A172 (cell line): ENCODE measurements at places on chromosomes 11 and 22. TPM values are rescaled to one million over a fixed set of nuclear protein-coding genes. Genes with fewer than 3 reads are reported as not detected.
A peak's percentile ranks its signal among the peaks of the same experiment; 100 is the strongest.

Gene SERHL2
- not detected in 2 replicates for total RNA-seq

Gene SOX10
- not detected in 2 replicates for total RNA-seq

Gene IFITM10
- total RNA-seq = 2.9 and 3.0 TPM in 2 replicates

Gene CNTF
- 0.07 and 0.41 TPM in 2 replicates for total RNA-seq

Gene FERMT3
- 15.1 and 18.7 TPM in 2 replicates for total RNA-seq

Gene UBQLNL
- total RNA-seq = not detected in 2 replicates

Gene ANO3
- total RNA-seq = 1.5 and 1.7 TPM in 2 replicates

Gene PRR33
- not detected in 2 replicates for total RNA-seq

Gene OR2AT4
- total RNA-seq = 0.02 TPM in 1 of 2 replicates, not detected in the other

Gene PATE4
- not detected in 2 replicates for total RNA-seq

Gene THAP7
- 46.9 and 49.0 TPM in 2 replicates for total RNA-seq

Gene PKP3
- 39.8 and 44.0 TPM in 2 replicates for total RNA-seq

Gene MYO18B
- 0.05 TPM in 1 of 2 replicates, not detected in the other for total RNA-seq

DNA sequence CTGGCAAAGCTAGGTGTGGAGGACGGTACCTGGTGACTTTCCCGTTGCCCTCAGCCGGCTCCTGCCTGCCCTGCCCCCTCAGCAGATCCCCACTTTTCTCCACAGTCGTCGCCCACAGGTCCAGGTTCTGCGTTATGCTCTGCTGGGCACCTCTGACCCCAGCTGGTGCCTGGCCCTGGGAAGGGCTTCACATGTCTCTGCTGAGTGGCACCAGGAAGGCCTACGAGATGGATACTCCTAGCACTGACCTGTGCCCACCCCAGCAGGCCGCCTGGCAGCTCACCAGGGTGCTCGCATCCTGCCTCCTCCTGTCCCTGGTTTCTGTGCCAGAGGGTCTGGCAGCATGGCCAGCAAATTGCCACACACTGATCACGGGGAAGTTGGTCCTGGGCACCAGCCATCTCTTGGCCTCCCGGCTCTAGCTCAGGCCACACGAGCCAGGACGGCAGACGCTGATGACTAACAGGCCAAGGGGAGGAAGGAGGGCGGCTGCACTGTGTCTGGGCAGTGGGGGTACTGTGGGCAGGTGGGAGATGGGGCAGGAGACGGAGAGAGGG lies 13.8 kb downstream of the CARS1 start:
- peak; percentile 52 for DNase-seq

DNA sequence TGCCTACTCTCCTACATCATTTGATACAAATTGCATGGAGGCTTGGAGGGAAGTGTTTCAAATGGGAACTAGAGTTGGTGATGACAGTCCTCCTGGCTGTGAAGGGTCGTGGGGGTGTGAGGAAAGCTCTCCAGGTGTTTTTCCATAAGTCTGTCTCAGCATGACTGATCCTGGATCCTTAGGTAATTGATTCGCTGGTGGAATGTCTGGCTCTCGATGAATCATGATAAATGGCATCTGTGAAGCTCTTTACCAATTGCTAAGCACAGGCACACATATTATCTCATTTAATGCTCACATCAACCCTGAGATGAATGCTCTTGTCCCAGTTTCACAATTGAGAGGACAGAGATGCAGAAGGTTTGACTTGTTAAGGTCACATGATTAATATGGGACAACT lies 107.5 kb downstream of the PKNOX2 start:
- DNase-seq = no peak

- DNase-seq = no peak
Observed at GRCh38 chr11:16280256-16280682, 76.1 kb downstream of the SOX6 start.

DNA sequence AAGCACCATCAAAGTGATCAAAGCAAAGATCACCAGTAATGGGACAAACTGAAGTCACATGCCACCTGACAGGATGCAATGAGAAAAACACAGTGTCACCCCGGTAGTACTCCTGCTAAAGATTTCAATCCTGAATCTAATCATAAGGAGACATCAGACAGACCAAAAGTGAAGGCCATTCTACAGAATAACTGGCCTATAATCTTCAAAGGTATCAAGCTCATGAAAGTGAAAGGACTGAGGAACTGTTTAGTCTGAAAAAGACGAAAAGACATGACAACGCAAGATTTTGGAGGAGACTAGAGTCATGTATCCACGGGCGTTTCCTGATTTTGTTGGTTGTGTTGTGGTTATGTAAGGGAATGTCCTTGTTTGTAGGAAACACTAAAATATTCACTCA lies 42.4 kb upstream of the TSKU start:
- DNase-seq = no peak

- DNase-seq = no peak
Observed at GRCh38 chr11:76596652-76597051, 73.9 kb downstream of the LRRC32 start.

GRCh38 chr22:36221799-36222751 lies 17.3 kb downstream of the APOL2 start:
- peak; percentile 23 for DNase-seq

DNA sequence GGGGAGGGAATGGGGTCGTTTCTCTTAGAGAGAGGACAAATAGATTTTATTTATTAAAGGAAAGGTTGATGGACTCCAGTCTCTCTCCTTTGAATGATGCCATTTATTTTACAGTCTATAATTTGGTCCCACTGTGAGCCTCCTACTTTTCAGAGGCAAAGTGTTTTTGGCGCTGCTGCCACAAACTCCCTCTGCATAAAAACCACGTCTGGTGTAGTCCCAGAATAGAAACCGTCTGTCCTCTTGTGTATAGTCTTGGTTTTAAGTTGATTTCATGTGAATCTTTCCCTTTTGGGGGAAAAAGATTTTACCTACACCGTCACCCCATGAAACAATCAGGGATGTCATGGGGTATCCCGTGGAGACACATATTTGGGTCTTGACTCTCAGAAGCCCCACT lies 143.6 kb upstream of the SEZ6L start:
- no peak for DNase-seq

DNA sequence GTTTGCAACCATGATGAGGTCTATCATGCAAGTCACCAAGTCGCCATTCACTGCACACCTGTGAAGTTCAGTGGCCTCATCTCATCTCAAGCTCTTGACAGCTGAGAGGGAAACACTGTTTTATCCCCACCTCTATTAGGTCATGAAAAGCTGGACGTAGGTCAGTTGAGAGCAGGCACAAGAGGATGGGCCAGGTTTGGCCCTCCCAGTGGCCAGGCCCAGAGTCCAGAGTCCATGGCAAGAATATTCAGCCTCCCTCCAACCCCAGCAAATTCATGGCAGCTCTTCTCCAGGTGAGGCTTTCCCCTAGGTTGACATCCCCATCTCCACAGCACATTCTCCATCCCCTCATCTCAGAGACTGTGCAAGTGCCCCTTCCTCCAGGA lies 22.0 kb upstream of the ISX start:
- DNase-seq = no peak

DNA sequence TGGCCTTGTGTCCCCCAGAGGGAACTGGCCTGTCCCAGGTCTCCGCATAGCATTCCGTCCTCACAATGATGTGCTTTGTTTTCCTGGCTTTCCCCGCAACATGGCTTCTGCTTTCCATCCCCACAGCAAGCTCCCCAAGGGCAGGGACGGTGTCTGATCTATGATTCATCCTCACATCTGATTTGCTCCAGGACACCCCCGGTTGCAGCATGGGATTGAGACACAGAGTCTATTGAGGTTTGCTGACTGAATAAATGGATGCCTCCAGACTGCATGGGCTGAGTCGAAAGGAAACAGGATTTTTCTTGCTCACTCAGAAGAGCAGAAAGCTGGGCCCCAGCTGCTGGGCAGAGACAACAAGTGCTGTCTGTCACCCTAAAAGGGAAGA lies 40.2 kb downstream of the LMO1 start:
- DNase-seq = no peak

GRCh38 chr11:12930850-12931249 lies 78.3 kb upstream of the RASSF10 start:
- DNase-seq = no peak

DNA sequence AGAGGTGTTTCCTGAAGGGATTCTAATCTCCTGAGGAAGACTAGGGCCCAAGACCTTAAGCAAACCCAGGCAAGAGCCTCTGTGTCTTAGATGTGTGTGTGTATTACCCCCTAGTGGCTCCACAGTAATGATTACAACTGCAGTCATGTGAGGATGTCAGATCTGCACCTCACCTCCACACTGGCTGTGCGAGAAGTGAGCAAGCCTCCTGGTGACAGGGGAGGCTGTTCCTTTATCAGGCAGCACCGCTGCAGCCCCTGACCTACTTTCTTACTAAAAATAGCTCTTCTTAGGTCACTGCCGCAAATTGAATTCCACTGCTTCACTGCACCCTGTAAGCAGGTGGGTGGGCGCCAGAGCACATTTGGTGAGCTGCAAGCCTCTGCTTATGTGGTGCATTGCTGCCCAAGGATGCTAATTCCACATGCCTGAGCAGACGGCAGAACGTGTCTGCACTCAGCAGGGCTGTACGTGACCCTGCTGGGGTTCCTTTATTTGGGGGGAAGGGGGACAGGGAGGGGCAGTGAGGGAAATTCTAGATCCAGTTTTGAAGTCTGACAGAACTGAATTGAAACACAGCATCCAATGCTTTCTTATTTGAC lies 112.4 kb downstream of the KCNC1 start:
- DNase-seq = peak; percentile 11

GRCh38 chr22:42837556-42837955 lies 19.5 kb downstream of the ARFGAP3 start:
- DNase-seq = no peak

- DNase-seq = peak; percentile 44
Observed at GRCh38 chr11:108873310-108873709, 208.4 kb downstream of the DDX10 start.

GRCh38 chr11:41400124-41400523 lies 59.3 kb downstream of the LRRC4C start:
- no peak for DNase-seq

DNA sequence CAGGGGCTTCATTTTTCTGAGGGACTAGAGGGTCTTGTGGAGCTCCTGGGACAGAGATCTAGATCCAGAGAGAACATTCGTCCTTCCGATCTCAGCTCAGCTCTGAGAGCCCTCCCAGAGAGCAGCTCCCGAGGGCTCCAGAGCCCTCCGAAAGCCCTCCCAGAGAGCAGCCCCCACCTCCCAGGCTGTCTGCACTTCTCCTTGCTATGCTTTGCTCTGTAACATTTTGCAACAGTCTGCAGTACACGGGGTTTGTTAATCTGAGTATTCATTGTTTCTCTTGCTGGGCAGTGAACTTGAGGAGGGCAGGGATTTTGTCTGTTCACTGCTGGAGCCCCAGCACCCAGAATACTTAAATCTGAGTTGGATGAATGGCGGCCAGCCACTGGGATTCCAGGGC lies 2.6 kb downstream of the GGA1 start:
- DNase-seq = no peak

DNA sequence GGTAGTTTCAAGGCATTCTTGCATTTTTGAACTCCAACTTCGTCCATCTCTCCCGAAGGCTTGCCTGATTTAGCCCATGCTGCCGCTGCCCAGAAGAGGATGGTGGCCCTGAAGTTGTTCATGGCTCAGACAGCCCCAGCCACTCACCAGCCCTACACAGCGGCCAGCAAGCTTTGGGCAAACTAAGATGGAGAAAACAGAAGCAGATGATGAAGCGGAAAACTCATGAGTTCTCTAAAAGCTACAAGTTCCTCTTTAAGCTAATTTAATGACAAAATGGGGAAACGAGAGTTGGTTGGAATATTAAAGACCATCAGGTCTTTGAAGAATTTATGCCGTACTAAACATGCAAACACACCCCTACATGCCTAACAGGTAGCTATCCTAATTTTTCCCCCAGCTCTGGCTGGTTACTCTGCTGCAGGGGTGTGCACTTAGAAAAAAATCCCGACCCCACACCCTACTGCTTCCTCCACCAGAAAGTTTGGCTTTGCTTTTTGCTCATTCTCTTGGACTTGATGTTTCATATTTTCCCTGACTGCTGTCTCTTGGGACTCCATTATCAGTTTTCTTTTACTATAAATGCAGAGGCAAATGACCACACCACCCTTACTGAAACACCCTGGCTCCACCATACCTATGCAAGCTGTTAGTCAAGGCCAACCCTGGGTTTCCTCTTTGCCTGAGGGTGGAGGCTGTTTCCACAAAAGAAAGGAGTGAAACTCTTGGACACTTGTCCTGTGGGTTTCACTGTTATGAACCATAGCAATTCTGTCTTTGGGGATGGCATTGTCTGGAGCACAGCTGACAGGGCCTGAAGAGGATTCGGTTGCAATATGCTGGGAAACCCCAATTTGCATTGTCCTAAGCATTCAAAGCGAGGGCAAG lies at the start of gene MPEG1:
TSS of gene MPEG1 (minus strand) at position 184 of the 888 bp plus-strand sequence. CDS start at position 122, 62 bp downstream.
- no peak for DNase-seq

DNA sequence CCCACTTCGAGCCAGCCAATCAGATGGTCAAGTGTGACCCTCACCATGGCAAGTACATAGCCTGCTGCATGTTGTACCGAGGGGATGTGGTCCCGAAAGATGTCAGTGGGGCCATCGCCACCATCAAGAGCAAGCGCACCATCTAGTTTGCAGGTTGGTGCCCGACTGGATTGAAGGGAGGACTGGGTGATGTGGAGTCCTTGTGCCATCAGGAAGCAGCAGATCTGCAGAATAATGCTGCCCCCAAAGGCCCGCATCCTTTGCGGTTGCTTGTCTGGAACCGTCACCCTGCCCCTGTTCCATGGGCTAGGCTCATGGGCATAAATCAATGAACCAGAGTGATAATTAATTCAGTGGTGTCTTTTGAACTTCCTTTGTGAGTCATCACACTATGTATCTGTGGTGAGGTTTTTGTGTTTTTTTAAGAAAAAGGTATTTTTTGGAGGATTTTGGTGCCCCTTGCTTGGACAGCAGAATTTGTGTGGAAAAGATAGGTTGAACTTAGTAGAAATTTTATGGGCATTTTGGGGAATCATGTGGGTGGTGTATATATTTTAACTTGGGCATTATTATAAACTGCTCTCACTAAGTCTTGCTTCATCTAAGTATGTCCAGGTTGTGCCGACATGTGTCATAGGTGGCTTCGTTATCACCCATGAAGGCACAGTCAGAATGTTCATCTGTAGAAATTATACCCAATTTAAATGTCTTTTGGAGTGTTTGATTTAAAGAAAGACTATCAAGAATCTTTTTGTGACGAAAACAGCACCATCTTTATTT lies 22.3 kb downstream of the LRRC74B start:
- no peak for DNase-seq

GRCh38 chr11:32884770-32885384 lies 7.7 kb upstream of the QSER1 start:
- no peak for DNase-seq

- DNase-seq = no peak
Observed at GRCh38 chr11:132475026-132475425, 1057.3 kb downstream of the OPCML start.

DNA sequence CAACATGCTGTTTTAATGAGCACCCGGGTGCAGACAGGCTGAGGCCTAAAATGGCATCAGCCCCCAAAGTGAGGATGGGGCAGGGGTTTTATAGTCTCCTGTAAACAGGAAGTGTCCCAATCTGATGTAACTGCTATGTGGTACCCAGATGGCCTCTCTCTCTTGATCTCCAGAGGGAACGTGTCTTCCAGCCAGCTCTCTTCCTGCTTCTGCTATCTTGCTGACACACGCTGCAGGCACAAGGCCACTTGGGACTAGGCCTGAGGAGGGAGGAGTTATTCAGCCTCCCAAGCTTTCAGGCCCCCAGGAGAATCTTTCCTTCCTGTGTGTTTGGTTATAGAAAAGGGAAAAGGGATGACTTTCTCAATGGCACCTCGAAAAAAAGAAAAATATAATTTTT lies 11.4 kb upstream of the VSTM5 start:
- DNase-seq = no peak

GRCh38 chr11:96869207-96869606 lies 479.4 kb downstream of the JRKL start:
- no peak for DNase-seq
